Thoracic aorta (tissue), 2 donors: ENCODE measurements at places on chromosomes 4 and X.

DNA sequence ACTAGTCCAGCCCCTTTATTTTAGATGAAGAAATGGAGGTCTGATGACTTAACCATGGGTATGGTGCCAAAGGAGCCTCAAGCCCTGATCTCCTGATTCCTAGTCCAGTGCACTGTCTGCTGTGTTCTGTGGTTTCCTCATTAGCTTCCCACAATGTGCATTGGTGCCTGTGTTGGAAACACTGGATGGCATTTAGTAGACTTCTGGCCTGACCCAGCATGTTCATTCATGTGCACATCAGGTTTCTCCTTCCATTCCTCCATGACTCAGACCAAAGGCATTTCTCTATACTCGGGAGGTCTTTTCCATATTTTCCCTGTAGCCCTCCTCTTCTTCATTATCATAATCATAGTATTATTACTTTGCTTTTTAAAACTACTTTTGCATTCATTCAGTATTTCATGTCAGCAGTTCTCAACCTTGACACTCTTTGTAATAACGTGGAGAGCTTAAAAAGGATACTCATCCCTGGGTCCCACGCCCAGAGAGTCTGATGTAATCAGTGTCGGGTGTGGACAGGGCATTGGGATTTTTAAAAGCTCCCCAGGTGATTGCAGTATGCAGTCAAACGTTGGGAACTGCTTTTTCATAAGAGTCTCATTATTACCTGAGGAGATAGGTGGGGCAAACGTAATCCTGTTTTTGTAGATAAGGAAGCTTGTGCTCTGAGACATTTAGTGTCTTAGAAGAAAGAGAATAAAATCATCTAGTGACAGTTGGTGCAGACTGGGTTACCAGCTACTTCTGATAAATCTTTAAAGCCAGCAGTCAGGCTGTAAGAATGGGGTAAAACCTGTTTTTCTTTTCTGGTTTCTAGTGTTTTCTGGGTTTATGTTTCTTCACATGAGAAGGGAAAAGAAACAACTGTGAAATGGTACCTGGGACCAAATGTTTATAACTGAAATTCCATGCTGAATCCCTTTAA is 40.9 kb upstream of the XK start:
- no peak for DNase-seq

GRCh38 chr4:149409555-149409962 is 406.1 kb downstream of the IQCM start:
- DNase-seq, result no peak

GRCh38 chr4:82777857-82778525 is 20.6 kb downstream of the SCD5 start:
- DNase-seq, result no peak

- no peak for DNase-seq
Observed at GRCh38 chr4:173270312-173271027, 63.7 kb downstream of the HMGB2 start.

GRCh38 chrX:120090208-120090607 is 12.7 kb upstream of the RHOXF2B start:
- no peak for DNase-seq

- no peak for DNase-seq
Observed at GRCh38 chrX:99117011-99117410, 1293.1 kb downstream of the PCDH19 start.

DNA sequence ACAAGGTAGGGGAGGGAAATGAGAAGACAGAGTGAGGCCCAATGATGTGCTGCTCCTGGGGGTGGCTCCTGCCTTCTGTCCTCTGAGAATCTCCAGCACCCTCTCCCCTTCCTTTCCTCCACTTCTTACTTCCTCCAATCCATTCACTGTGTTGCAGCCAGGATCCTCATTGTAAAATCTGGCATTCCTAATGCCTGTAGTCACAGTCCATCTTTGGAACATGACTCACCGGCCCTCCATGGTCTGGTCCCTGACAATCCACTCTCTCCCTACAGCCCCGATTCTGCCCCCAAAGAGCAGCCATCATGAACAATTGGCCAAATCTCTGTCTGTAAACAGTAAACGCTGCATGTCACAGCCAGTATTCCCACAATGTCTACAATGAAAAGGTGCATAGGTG is 72.9 kb downstream of the CLNK start:
- DNase-seq, result no peak

DNA sequence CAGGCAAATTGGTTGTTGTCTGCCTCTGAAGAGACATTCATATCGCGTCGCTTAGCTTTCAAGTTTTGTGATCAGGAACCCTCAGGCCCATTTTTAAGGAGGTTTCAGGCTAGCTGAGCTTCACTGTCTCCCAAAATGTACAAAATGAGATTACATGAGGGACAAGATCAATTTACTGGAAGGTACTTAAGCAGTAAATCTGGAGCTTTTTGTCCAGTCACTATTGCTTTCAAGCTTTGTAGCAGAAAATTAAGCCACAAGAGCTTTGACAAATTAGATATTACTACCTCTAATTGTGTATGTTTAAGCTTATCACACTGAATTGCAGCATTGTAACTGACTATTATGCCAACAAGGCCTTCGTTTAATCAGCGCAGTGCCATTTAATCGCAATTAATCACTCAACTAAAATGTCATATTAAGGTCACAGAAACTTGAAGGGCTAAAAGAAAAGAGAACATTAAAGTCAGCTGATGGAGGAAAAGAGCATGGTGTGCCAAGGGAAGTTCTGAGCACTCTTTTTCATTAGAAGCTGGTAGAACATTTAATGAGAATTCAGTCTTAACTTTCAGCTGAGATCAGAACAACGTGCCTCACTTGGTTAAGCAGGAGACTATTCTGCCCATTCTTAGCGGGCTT is 353.0 kb downstream of the FBXO8 start:
- no peak for DNase-seq

DNA sequence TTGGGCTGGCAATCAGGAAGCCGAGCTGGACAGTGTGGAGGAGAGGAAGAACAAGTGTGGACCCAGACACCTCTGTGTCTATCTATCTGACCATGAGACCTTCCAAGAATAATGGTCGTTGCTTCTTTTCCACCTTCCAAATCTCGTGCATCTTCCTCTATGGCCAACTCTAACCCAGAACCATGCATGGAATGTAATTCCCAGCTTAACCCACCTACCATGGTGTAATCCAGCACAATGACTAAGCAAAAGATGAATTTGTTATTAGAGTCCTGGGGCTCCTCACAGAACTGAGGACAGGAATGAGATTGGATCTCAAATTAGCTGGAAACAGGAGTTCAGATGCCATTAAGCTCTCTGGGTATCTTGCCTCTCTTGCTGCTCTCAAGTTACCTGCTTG is 17.4 kb upstream of the TMEM184C start:
- no peak for DNase-seq

- no peak for DNase-seq
Observed at GRCh38 chr4:30718021-30718542, 2.1 kb upstream of the PCDH7 start.

- no peak for DNase-seq
Observed at GRCh38 chr4:10589799-10590198, 94.8 kb downstream of the CLNK start.

DNA sequence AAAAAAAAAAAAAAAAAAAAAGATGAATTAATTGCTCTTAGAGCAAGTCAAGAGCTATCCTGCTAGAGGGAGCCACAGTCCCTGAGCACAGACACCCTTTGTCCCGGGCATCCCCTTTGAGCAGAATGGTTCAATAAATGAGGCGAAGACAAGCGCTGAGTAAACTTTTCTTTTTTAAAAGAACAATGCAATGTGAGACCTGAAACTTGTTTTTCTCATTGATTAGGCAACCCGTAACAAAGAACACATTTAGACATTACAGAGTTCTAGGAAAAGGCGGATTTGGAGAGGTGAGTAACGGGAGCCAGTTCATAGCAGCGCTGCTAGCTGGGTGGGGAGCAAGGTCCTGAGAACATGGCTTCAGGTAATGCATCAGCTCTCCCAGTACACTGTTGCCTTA is 46.1 kb downstream of the GRK4 start:
- DNase-seq, result no peak

DNA sequence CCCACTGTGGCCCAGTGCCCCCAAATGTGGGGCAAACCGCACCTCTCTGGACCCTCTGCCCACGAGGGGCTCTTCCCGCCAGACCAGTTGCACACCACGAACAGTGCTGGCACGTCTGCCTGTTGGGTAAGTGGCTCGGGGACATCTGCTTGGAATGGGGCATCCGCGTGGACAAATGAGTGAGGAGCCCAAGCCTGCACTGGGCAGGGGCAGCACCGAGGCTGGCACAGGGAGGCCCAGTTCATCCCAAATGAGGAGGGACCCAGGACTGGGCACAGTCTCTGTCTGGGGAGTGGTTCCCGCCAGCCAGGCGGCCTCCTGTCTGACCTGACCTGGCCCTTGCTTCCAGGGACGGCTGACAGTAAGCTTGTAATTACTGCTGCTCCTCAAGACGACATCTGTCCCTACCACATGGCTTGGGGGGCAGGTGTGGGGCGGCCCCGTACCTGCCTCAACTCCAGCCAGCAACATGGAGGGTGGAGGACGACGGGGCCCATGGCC is 3.2 kb downstream of the SPON2 start:
- DNase-seq, result no peak

DNA sequence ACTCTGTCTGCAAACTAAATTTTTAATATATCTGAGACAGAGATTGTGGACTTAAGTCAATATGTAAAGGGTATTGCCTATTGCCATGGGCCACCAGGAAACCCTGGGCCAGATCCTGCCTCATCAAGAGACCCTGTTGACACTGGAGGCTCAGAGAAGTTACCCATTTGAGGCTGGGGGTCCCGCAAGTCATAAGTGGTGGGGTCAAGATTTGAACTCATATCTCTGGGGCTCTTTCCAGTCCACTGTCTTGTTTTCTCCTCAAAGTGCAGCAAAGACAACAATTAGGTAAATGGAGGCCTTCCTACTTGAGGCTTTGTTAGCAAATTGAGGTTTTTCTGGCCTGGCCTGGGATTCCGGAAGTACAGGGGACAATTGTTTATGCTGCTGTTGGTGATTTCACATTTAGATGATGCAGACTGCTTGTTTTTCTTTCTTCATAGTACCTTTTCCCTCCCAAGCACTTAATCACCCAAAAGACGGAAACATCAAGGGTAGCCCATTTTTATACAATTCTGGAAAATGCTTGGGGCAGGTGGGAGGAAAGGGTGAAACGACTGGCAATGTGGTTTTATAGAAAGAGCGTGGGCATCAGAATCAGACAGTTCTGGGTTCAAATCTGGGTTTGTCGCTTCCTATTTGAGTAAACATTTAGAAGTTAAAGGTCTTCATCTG is 160.0 kb downstream of the SMIM20 start:
- DNase-seq, result no peak

- no peak for DNase-seq
Observed at GRCh38 chrX:85309717-85310116, 65.9 kb downstream of the ZNF711 start.

DNA sequence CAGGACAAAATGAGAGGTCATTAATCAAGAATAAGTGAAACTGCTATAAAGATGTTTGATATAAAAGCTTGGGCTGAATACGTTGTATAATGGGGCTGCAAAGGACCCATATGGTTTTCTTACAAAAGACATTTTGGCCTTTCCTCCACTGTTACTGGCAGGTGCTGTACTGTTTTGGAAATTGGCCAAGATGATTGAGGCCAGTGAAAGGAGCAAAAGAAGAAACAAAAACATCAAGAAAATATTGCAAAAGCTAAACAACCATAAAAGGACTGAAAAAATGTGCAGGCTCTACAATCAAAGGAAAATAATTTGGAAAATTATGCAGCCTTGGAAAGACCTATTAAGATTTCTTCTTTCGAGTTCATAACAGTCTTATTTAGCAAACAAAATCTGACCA is 222.2 kb upstream of the PPP1R2C start:
- DNase-seq, result no peak

GRCh38 chrX:69991685-69992084 is 58.1 kb downstream of the AWAT2 start:
- DNase-seq, result no peak

GRCh38 chr4:144906181-144906925 is 191.6 kb downstream of the ANAPC10 start:
- DNase-seq, result no peak

DNA sequence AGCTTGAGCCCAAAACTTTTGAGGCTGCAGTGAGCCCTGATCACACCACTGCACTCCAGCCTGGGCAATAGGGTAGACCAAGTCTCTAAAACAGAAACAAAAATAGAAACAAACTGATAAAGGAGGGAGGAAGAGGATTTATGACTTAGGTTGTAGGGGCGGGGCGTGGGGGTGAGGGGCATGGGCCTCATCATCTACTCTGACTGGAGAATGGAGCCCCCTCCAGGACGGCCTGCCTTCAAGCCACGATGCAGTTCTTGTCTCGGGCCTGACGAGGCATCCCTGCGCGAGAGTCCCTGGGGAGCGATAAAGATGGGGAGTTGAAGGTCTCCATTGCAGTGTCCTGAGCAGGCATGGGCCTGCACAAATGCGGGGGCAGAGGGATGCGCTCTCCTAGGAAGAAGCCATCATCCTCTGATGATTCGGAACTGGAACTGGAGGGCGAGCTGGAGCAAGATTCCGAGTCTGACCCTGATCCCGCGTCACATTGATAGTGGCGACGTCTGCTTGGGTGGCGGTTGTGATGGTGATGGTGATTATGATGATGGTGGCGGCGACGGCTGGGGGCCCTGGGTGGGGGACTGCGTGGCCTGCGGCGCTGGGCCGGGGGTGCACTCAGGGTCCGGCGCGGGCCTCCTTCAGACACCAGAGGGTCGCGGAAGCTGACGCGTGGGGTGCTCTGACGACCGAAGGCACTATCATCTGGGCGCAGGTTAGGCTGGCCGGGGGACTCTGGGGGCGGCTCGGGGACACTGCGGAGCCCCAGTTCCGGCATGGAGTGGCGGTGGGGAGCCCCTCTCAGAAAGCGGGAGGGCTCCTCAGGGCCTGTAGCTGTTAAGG is 4.0 kb downstream of the PLP2 start:
- DNase-seq, result no peak

GRCh38 chr4:52573551-52573950 is 85.5 kb downstream of the USP46 start:
- DNase-seq, result no peak

GRCh38 chr4:25441519-25442117 is 64.6 kb downstream of the ANAPC4 start:
- no peak for DNase-seq

DNA sequence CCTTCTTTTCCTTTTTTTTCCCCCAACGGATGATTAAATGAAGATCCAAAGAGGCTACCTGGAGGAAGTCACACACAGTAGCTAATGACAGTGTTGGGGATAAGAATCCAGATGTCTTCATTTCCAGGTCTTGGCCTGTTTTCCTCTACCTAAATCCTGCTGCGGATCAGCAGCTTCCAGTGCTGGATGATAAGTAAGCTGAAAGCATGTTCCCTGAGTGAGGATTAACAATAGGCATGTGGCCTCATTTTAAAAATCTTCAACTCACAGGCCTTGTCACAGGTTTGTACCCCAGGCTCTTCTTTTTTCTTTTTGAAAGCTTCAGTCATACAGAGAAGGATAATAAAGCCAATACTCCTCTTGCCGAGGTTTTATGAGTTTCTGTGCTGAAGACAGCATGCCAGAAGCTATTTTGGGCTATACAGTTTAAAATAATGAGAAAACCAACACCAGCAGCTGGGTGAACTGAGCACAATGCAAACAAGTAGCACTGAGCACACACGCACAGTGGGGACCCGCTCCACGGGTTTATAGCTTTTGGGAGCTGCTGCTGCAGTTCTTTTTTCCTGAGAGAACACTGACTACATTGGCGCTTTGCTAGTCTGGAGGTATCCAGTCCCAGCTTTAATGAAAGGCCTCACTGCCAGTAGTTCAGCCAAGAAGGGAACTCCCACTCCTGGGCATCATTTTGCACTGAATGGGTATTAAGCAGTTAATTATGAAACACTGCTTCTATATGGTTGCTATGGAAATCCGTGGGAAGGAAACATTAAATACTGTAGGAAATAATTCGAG is 184.2 kb upstream of the CTSO start:
- DNase-seq, result no peak
